Left forelimb (tissue), 1 donor: ENCODE measurements at places on chromosomes 2 and 18.

GRCh38 chr2:219434718-219435525 is at the start of gene SPEG:
Gene SPEG (plus strand): TSS chr2:219434843. CDS start chr2:219434978, 135 bp downstream.
- peak; percentile 68 for DNase-seq

- no peak for DNase-seq
Measured at GRCh38 chr2:179646862-179647587, 214.4 kb downstream of the ZNF385B start.

GRCh38 chr18:24212939-24213338 is 74.1 kb downstream of the CABYR start:
- no peak for DNase-seq

GRCh38 chr2:130314377-130314776 is 28.3 kb upstream of the IMP4 start:
- no peak for DNase-seq

DNA sequence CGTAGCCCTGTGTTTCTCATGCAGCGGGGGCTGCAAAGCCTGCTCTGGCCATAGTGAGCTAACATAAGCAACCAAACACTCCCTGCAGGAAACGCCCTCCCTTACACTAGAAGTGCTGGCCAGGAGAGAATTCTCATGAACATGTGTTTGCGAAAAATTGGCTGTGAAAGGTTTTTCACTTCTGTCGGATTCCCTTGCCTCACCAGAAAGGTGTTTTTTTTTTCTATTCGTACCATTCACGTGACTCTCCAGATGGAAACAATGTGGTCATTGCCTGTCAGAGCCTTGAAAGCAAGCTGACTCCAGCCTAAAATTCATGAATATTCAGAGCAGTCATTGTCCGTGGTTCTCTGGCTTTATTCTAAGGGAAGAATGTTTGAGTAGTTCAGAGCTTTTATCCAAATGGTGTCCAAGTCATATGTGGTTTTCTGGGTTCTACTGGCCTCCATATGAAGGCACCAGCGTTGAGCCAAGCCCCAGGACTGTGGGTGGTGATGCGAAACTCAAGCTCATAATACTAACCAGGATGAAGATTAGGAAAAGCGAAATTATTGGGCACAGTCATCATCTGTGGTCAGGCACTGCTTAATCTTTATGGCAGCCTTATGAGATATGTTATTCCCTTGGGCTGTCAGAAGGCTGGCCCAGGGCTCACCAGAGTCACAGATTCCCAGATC is 236.4 kb downstream of the ALPK2 start:
- DNase-seq: no peak

DNA sequence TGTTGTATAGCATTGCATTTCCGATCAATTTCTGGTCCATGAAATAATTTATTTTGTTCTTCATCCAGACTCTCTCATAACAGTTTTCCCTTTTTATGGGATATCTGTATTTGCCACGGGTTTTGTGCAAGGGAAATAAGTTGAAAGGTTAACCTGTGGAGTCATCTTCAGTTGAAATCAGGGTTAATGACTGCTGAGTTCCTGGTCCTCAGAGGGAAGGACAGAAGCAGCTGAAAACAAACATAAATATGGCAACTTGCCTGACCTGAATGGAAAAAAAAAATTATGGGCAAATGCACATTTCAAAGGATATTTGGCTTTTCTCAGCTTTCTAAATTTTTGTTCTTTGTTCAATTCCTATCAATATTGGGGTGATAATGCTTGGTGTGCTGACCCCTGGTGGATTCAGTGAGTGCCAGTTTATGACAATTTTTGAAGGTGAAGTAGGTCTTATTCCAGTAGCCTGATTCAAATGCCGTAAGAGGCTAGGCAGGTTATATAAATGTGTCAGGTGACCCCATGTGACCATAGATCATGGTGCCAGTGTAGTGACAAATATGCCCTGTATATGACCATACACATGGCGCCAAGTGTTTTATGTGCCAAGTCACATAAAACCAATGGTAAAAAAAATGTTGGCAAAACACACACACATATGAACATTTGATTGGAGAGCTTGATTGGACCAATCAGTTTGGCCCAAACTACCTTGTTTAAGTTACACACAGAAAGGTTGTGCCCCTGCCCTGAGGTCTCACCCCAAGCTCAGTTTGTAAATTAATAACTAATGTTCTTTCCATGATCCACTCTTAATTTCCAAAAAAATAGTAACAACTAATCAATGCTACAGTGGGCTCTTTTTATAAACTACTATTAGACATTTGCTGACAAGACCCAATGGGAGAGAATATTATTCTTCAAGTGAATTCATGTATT is 47.6 kb upstream of the FAM124B start:
- DNase-seq: no peak

GRCh38 chr2:217851191-217852020 is 151.4 kb downstream of the TNS1 start:
- no peak for DNase-seq

DNA sequence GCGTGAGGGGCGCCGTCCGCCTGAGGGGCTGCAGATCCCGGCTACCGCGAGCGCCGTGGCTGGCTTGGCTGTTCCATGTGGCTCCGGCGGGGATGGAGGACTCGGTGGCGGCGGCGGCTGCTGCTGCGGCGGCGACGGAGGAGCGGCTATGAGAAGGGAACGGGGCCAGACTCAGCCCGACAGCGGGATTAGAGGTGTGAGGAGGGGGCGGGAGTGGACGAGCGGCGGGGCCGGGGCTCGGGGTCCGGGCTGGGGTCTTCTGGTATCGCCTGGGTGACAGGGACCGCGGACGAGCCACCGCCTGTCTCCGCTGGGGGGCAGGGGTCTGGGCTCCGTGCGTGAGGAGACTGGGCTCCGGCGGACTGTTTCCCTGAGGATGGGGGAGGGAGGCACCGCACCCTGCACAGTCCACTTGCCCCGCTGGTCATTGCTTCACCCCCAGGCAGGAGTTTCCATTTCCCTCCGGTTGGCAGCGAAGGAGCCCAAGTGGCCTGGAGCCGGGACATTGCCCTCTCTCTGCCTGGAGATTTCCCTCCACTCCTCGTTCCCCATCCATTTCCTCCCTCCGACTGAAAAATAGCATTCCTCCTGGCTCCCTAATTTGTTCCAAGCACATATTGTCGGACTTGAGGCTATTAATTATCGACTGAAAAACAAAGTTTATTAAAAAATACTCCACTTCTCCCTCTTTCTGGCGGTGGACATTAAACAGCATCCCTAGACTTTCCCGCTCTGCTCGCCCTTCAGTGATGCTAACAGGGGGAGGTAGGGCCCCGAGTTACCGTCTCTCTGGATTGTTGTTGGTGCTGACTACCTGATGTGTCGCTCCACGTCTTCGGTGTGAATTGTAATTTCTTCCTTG is 577 bp downstream of the EHBP1 start:
- peak; percentile 83 for DNase-seq

- DNase-seq: no peak
Measured at GRCh38 chr2:112699984-112700667, 20.7 kb upstream of the NT5DC4 start.

GRCh38 chr2:224875841-224876240 is 159.7 kb upstream of the CCDC195 start:
- DNase-seq: no peak

- DNase-seq: no peak
Measured at GRCh38 chr2:45275242-45275805, 266.1 kb upstream of the SIX2 start.

GRCh38 chr2:162126111-162126519 is 25.9 kb downstream of the GCG start:
- no peak for DNase-seq

GRCh38 chr2:218003981-218004419 is 1.2 kb upstream of the TNS1 start:
- peak; percentile 79 for DNase-seq

GRCh38 chr18:6055711-6056110 is 160.4 kb upstream of the TMEM200C start:
- DNase-seq: no peak

- no peak for DNase-seq
Measured at GRCh38 chr2:160372585-160372984, 121.0 kb downstream of the RBMS1 start.

GRCh38 chr2:215815960-215816359 is 197.4 kb downstream of the MREG start:
- DNase-seq: no peak

DNA sequence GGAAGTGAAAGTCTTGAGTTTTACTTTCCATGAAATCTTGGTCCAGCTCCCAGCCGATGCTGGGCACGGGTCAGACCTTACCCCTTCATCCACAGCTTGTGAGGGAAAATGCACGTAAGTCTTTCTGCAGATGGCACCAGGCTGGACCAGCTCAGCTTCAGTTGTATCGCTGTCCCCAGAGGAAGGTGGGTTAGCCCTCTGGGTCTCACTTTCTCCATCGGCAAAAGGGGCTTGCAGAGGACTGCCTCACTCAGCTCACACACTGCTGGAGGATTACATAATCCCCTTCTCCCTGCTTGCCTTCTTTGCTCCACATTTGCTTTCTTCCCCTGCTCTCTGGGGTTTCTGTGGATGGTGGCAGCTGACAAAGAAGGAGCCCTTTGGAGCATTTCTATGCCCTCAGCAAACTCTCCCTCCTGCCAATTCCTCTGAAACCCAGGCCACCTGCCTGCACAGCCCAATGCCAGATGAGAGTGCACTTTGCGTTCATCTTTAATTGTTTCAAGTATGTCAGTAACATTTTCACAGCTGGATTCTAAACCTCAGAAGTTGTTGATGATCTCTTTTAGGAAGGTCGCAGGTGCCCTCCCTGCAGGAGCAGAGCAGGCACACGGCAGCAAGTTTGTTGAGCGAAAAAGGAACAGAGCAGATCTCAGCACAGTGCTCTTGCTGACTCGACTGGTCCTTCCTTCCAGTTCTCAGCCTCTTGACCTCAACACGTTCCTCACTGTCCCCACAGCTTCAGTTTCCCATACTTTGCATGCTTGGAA is 155.6 kb upstream of the GLI2 start:
- no peak for DNase-seq

GRCh38 chr2:235637896-235638295 is 144.1 kb downstream of the AGAP1 start:
- no peak for DNase-seq
